Adipocyte (in vitro differentiated cells): ENCODE measurements at places on chromosomes 1 and 21.

GRCh38 chr1:244952940-244953339, 88.6 kb upstream of the HNRNPU start:
- no peak for DNase-seq

DNA sequence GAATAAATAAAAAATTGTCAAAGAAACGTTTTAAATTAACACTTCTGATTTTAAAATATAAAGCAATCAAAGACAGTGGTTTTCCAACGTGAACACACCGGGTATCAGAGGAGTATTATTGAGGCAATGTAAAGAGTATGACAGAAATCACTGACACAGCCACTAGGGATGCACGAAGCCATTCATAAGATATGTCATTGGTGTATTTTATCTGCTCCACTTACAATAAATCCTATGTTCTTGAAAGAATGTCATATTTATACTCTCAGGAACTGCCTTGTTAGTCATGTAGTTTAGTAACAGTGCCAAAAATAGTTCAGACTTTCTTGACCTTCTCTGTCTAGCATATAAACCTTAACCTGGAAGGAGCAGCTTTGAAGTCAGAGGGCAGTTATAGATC, 835.0 kb upstream of the NCAM2 start:
- no peak for DNase-seq

- DNase-seq: no peak
These were observed 703 bp upstream of the KRTAP12-1 start for GRCh38 chr21:44682580-44683151.

DNA sequence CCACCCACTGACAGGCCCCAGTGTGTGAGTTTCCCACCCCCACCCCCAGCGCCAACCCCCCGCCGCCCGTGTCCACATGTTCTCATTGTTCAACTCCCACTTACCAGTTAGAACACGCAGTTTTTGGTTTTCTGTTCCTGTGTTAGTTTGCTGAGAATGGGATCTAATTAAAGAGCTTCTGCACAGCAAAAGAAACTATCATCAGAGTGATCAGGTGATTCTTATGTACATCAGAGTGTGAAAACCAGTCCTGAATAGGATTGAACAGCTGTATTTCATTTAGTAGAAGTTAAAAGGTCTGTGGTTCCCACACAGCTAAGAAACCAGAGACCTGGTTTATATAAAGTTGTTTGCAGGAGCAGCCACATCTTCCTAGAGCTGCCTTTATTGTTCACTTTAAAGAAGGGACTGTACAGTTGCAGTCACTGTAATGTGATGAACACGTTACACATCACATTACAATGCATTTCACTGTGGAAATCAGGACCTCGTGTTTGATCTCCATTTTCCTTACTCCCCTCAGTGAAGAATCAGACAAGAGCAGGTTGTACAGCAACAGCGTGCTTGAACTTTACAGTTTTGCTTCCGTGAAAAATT, 1.2 kb downstream of the GBP6 start:
- DNase-seq: no peak

GRCh38 chr1:236421850-236422516, 27.9 kb downstream of the EDARADD start:
- DNase-seq: no peak

GRCh38 chr1:160496334-160496733, 26.7 kb downstream of the SLAMF6 start:
- no peak for DNase-seq

DNA sequence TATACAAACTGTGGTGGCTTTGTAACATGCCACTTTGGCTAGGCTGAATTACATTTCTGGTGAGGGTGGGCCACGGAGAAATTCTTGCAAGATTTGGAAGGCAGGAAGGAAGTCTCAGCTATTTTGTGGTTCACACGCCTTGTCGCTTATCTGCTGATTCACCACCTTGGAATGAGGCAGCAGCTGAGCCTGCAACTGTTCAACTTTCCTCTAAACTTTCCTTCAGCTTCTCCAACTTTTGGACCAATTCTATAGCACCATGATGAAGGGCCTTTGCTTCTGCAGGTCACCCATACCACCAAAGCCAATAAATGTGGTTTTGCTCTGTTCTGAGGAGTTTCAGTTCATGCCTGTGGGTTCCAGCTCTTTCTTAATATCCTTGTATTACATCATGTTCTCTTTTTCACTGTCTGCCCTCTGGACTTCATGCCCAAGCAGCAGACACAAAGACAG, 337.6 kb upstream of the SNX7 start:
- peak; percentile 88 for DNase-seq

GRCh38 chr21:14526836-14527695, 19.0 kb downstream of the SAMSN1 start:
- no peak for DNase-seq

DNA sequence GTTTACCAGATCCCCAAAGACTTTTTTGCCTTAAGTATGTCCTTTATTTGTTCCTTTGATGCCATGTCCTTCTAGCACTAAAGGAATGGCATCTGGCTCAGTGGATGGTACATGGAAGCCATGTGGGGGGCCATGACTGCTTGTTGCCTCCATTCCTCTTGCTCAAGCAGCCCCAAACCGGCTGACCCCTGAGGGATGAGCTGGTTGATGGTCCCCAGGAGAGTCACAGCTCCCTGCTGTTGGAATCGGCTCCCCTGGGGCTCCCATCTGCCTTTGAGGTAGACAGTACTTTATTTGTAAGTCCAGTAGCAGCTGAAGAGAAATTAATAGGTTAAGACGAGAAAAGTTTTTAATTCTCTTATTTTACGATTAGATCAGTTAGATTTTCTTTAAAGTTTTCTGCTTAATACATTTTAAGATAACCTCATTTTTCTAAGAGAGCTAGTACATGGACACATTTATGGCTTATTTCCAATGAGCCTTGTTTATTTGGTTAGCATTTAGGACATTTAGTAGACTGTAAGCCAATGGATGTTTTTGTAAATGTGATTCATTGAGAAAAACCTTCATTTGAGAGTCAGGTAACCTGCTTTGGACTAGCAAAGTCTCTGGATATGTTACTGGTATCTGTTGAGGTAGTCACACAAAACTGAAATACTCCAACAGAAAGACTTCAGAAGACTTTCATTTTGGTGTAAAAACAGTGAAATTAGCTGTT, 88.2 kb downstream of the CAMTA1 start:
- DNase-seq: peak; percentile 61
